ENCODE measurements at places on chromosomes 11 and 22. TPM values are rescaled to one million over a fixed set of nuclear protein-coding genes. Genes with fewer than 3 reads are reported as not detected.

Gene DEAF1
- 67.9 TPM for total RNA-seq

Gene MRGPRE
- not detected for total RNA-seq

- DNase-seq: no peak
- H3K36me3 ChIP-seq: peaks cover 2% of the 10 kb centered on the region
- H3K27ac ChIP-seq: no peak overlapping the region
- H3K4me3 ChIP-seq: no peak overlapping the region
Observed at GRCh38 chr11:44817207-44817949, 90.6 kb downstream of the TSPAN18 start.

DNA sequence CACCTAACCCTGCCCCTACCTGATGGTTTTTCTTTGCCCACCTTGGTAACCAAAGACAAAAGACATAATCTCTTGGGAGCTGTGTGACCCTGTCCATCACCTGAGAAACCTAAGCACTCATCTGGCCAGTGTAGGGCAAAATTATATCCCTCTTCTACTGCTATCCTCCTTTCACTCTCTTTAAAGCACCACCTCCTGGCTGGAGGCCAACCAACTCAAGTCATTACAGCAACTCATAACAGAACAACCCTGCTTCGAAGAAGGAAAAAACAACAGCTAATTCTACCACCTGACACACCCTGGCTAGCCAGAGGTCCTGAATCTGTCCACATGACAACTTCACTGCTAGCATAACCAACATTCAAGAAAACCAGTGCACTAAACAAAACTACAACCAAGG is 45.5 kb downstream of the GAS2 start:
- H3K4me1 ChIP-seq: peaks cover 24% of the 10 kb centered on the region
- no peaks in the 10 kb centered on the region for H3K27me3 ChIP-seq

DNA sequence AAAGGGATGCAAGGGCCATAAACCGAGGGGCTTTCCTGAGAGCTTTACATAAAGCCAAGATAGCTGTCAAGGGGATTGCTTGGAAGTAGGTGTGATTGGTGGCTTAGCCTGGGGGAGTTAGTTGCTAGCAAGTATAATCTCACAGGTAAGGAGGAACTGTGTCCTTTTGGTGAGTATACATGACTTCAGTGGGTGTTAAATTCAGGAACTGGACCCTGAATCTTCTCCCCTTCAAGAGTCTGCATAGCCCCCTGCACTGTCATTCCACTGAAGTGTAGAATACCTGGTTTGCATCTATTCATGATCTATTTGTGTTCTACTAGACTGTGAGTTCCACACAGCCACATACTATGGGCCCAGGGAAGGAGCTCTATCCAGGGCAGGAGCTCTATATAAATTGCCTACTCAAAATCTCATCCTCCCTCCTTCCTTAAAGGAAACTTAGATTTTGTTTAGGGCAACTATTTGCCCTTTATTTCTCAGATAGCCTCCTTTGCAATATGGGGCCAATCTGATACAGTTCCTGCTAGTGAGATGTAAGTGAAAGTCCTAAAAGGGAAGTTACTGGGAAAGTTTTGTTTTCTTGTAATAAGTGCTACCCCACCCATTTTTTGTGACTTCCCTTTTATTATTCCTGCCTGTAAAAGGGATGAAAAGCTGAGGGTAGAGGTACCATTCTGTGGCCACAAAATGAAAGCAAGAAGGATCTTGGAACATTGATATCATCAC is 120.5 kb downstream of the PGR start:
- no peaks in the 10 kb centered on the region for H3K4me1 ChIP-seq
- H3K27ac ChIP-seq: no peak overlapping the region
- no peak overlapping the region for H3K4me3 ChIP-seq
- H3K36me3 ChIP-seq: no peaks in the 10 kb centered on the region
- peaks cover 46% of the 10 kb centered on the region for H3K27me3 ChIP-seq
- no peak for DNase-seq

DNA sequence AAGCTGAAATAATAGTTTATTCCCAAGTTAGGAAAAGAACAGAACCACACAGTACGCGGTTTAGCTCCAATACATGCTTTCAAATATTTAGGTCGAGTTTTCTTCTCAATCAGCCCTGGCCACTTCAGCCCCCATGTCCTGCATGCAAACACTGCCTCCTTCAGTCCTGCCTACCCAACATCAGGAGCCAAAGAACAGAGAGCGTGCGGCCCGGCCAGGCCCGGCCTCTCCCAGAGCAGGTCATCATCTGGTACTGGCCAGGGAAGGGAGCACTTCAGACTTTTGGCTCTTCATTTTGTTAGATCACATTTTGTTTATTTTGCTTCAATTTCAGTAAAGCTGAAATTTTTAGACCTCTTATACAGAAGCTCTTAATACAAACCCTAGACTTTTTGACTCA is 6.7 kb downstream of the BRD1 start:
- H3K4me1 ChIP-seq: peaks cover 31% of the 10 kb centered on the region
- no peak overlapping the region for H3K27ac ChIP-seq
- no peaks in the 10 kb centered on the region for H3K27me3 ChIP-seq
- no peak for DNase-seq

- H3K27ac ChIP-seq: no peak overlapping the region
- H3K27me3 ChIP-seq: no peaks in the 10 kb centered on the region
- H3K36me3 ChIP-seq: peaks cover 8% of the 10 kb centered on the region
- DNase-seq: no peak
- peaks cover 45% of the 10 kb centered on the region for H3K4me1 ChIP-seq
Observed at GRCh38 chr22:46070803-46071450, 79.4 kb upstream of the PPARA start.

DNA sequence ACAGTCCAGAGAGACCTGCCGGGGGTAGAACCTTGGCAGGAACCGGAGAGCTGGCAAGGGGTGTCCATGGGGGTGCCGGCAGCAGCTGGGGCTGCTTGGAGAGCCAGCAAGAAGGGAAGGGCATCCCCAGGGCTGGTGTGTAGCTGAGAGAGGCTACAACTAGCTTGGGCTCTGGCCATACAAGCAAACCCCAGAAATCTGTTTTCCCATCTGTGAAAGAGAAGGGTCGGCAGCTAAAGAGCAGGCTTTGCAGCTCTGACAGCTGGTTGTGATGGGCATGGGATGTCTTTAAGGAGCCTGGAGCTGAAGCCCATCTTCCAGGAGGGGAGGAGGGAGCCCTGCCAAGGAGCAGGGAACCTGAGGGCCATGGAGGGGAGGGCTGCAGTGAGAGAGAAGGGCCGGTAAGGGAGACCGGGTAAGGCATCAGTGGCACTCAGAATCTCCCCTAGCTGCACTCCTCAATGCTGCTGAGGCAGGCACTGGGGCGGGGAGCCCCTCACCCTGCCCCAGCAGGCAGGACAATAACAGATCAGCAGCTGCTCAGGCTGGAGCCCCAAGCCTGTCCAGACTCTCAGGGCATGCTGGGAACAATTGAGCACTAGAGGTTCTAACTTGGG is 3.9 kb downstream of the CHST1 start:
- peak overlapping the region; percentile 12 for H3K27ac ChIP-seq
- peaks cover 43% of the 10 kb centered on the region for H3K4me1 ChIP-seq
- no peak overlapping the region for H3K4me3 ChIP-seq
- no peak for DNase-seq
- no peaks in the 10 kb centered on the region for H3K36me3 ChIP-seq
- peaks cover 1% of the 10 kb centered on the region for H3K27me3 ChIP-seq

GRCh38 chr11:119056421-119056999 is 495 bp downstream of the HYOU1 start:
- peaks cover 19% of the 10 kb centered on the region for H3K36me3 ChIP-seq
- peak overlapping the region; percentile 93 for H3K4me3 ChIP-seq
- peaks cover 31% of the 10 kb centered on the region for H3K4me1 ChIP-seq
- no peak for DNase-seq
- no peaks in the 10 kb centered on the region for H3K27me3 ChIP-seq
- H3K27ac ChIP-seq: peak overlapping the region; percentile 99

DNA sequence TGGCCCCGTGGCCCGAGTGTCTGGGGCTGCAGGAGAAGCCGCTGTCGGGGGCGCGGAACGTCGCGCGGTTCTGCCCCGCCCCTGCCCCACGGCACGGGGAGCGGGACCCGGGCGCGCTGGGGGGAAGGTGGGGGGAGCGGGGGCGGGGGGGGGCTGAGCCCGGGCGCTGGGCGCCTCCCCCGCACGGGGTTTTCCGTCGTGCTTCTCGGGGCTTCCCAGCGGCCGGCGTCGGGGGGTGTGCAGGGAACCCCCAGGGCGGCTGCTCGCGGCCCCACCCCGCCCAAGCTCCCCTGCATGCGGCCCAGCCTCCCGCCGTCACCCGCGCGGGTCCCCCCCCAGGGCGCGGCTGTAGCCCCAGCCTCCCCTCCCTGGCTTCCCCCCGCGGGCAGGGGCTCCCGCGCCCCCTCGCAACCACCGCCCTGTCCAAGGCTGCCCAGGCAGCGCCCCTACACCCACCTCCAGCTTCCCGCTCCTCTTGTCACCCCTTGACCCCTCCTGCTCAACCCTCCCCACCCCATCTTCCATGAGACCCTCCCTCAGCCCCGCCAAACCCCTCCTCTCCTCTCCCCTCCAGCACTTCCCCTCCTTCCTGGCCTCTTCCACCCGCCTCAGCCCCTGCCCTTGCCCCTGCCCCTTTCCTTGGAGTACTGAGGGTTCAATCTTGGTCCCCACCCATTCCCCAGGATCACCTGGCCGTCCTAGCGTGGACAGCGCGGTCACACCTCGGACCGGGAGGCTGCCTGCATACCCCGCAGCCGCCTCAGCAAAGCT is 1.7 kb downstream of the IL17REL start:
- H3K36me3 ChIP-seq: no peaks in the 10 kb centered on the region
- no peak overlapping the region for H3K4me3 ChIP-seq
- peaks cover 9% of the 10 kb centered on the region for H3K27me3 ChIP-seq
- peak; percentile 75 for DNase-seq

Gene RAB3IL1
- total RNA-seq: 9.7 TPM

All from chondrocyte (in vitro differentiated cells).